ENCODE measurements at places on chromosomes 7 and 10. TPM values are rescaled to one million over a fixed set of nuclear protein-coding genes. Genes with fewer than 3 reads are reported as not detected.

Gene HABP2
- total RNA-seq = 109 TPM

Gene SPDYE6
- not detected for total RNA-seq

Gene ADCY1
- total RNA-seq = 2.9 TPM

Gene ARID5B
- 56.8 TPM for total RNA-seq

- no peak for DNase-seq
Measured at GRCh38 chr10:66167816-66168215, 758.0 kb upstream of the LRRTM3 start.

- no peak for DNase-seq
Measured at GRCh38 chr10:69051710-69052487, 36.0 kb upstream of the SRGN start.

GRCh38 chr10:23384364-23384763 is 39.8 kb upstream of the C10orf67 start:
- no peak for DNase-seq

DNA sequence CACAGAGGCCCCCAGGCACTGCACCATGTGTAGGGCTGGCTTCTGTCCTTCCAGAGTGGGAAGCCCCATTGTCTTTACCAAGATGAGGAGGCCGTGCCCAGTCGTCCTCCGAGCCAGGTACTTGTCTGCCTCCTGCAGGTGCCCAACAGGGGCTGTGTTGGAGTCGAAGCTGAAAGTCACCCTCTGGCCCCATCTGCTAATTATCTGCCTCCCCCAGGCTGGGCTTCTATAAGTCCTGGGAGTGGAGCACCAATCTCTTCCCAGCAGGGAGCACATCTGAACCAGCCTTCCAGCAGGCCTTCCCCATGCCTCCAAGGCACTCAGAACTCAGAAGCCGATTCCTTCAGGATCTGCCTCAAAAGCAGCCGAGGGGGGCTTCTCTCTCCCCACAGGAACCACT is 11.6 kb upstream of the CHST15 start:
- DNase-seq = no peak

DNA sequence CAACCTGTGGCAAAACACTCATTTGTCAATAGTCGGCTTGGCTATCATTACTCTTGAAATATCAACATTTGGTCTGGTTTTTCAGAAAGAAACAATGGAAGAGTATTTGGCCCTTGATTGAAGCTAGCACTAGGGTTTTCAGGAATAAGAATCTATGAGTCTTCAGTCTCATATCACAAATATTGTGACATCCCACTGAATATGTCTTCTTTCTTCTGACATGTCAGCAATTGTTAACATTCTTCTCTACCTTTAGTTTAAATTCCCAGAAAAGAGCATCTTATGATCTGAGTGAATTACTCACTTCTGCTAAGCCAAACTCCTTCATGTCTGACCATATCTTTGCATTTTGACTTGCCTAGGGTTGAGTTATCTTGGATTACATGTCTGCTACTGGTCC is 435.2 kb upstream of the SEMA3D start:
- no peak for DNase-seq
